ENCODE measurements at places on chromosomes 3 and 15.

DNA sequence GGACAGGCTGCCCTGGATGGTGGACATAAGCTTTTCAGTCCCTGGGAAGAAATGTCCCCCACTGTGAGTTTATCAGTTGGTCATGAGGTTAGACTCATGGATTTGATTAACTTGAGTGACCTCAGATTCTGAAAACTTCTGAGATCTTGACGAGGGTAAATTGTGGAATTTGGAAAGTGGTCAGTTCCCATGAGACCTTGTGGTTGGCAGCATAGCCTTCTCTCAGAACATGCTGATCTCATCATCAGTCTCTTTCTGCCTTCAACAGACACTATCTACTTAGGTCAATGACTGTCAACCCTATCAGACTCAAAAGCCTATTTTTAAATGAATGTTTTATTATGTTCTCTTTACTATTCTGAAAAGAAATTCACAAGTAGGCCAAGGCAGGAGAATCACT is 45.6 kb upstream of the NDUFB4 start:
- no peak for DNase-seq

- no peak for DNase-seq
Measured at GRCh38 chr3:55893045-55893664, 406.0 kb upstream of the WNT5A start.

GRCh38 chr3:98172621-98173020 is 6.1 kb downstream of the OR5H15 start:
- DNase-seq, result no peak

GRCh38 chr3:149751551-149751950 is 738 bp downstream of the COMMD2 start:
- peak; percentile 8 for DNase-seq

- no peak for DNase-seq
Measured at GRCh38 chr3:51929420-51930003, 12.2 kb downstream of the RRP9 start.

DNA sequence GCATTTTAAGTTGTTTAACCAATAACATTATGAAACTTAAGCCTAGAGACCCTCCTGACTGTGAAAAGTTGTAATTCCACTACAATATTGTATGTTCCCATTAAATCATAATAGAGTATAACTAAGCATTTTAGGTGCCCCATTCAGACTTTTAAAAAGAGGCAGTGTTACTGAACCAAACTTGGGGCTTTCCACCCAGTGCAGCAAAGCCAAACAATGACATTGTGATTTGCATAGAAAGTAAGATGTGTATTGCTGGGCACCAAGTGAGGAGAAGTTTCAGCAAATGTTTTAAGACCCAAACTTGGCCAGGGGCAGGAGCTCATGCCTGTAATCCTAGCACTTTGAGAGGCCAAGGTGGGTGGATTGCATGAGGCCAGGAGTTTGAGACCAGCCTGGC is 706.2 kb downstream of the GRM7 start:
- no peak for DNase-seq

- DNase-seq, result no peak
Measured at GRCh38 chr3:23832523-23832922, 26.8 kb downstream of the UBE2E1 start.

DNA sequence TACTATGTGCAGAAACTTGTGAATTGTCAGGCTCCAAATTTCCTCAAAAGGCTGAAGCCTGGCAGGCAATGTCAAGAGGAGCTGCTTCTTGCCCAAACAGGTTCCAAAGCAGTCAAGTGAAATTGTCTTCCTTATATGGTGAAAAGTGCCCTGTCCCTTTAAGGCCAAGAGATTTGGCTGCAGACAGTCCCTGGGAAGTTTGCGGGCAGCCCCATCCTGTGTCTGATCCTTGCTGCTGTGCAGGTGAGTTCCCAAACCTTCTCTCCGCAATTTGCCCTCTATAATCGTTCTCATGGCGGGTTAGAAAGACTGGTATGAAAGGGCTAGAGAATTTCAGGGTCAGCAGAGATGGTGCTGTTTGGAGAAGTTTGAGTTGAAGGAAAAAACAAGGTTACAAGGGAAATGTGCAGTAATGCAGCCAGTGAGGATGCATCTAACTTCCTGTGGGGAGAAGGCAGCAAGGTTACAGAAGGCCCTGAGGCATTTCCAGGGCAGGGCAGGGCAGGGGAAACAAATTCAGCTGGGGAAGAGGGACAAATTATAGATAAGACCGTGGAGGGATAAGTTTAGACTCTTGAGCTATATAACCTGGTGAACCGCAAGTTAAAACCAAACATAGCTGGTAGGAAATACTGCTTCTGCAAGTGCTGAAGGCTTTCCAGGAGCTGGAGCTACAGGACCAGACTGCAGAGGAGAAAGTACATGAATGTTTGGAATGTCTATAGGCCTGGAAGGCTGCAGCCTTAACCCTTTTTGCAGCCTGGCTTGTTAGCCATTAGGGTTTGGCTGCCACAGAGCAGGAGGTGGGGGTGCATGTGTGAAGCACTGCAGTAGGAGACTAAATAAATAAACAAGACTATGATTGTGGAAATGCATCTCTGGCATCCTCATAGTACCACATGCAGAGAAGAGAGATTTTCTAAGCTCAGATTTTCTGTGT is 256.2 kb upstream of the IL12A start:
- DNase-seq, result peak; percentile 8

DNA sequence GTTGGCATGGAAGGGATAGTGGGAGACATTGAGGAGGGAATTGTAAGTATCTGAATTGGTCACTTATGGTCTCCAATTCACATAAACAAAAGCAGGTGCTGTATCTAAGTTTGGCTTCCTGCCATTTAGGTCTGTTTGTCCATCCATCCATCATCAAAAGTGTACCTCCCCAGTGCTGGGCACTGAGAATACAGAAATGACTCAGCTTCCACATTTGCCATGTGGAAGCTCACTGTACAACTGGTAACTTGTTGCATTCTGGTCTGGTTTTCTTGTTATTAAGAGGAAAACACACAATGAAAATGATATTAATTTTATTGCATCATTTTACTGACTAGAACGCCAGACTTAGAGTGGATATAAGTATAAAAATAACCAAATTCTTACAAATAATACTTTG is 30.9 kb upstream of the MUC13 start:
- peak; percentile 80 for DNase-seq

- no peak for DNase-seq
Measured at GRCh38 chr15:38021259-38021658, 86.8 kb downstream of the TMCO5A start.

GRCh38 chr3:37068031-37068430 is 74.7 kb downstream of the MLH1 start:
- DNase-seq, result no peak

DNA sequence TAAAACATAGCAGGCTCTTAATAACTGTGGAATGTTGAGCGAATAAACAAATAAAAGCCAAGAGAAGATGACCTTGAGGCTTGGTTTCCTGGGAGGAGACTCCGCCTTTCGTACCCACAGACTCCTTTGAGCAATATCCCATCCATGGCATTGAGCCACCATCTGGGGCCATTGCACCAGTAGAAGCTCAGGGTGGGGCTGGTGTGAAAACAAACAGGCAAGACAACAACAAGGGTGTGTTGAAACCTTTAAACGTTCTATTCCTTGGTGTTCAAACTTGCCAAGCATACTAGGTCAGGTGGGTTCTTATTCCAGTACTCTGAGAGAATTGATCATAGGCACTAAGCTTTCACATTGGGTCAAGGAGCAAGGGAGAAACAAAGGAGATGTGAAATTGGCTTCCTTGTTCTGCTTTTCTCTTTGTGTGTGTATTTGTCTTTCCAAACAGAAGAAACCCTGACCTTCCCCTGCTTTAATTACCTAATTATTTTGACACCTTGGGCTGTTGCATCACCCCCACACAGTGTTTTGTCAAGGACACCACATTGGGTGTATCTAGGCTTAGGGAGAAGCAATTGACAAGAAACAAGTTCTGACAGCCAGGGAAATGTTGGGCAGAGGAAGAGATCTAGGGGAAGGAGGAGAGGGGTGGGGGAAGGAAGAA is 105.1 kb upstream of the BCL6 start:
- no peak for DNase-seq

DNA sequence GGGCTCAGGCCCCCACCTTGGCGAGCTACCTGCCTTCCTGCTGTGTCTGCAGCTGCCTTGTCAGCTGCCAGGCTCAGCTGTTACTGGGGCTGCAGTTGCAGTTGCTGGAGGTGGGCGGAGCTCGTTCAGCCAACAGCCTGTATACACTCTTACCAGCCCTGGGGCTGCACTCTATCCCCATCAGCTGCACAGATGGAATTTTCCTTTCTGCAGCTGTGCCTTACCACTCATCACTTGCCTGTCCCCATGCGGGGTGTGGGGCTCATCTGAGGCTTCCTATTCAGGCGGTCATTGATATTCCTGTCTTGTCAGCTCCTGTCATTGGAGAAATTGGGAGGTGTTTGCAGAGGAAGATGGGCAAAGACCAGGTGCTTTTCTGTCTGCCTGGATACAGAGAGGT is 9.1 kb upstream of the SYN2 start:
- peak; percentile 96 for DNase-seq

- no peak for DNase-seq
Measured at GRCh38 chr3:158774965-158775364, 26.9 kb upstream of the MFSD1 start.

- no peak for DNase-seq
Measured at GRCh38 chr3:85005946-85006345, 47.2 kb downstream of the CADM2 start.

DNA sequence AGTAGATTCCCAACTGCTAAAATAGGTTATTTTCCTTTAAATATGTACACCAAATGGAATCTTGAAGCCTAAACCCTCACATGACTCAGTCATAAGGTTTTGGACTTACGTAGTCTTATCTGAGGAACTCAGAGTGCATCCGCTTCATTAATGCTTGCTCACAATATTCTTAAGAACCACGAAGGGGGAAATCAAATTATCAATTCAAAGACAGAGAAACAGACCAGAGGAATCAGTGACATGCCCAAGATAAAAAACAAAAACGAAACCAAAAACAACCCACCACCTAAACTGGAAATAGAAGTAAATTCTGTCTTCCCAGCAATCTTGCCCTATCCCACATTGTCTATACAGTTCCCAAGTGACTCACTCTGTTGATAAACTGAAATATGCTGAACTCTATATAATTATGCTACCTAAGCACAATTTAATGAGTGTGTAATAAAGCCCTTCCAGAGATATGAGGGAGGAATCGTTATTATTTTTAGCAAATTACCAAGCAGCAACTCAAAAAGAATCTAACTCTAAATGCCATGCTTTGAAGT is 135.4 kb upstream of the CBLB start:
- DNase-seq, result no peak

GRCh38 chr3:143384076-143384475 is 264.5 kb downstream of the CHST2 start:
- no peak for DNase-seq

GRCh38 chr15:62391641-62392262 is 226.7 kb upstream of the C2CD4B start:
- peak; percentile 17 for DNase-seq

GRCh38 chr3:66504850-66505641 is 4.2 kb upstream of the LRIG1 start:
- DNase-seq, result no peak

GRCh38 chr3:178308771-178309170 is 227.5 kb upstream of the KCNMB2 start:
- DNase-seq, result no peak

DNA sequence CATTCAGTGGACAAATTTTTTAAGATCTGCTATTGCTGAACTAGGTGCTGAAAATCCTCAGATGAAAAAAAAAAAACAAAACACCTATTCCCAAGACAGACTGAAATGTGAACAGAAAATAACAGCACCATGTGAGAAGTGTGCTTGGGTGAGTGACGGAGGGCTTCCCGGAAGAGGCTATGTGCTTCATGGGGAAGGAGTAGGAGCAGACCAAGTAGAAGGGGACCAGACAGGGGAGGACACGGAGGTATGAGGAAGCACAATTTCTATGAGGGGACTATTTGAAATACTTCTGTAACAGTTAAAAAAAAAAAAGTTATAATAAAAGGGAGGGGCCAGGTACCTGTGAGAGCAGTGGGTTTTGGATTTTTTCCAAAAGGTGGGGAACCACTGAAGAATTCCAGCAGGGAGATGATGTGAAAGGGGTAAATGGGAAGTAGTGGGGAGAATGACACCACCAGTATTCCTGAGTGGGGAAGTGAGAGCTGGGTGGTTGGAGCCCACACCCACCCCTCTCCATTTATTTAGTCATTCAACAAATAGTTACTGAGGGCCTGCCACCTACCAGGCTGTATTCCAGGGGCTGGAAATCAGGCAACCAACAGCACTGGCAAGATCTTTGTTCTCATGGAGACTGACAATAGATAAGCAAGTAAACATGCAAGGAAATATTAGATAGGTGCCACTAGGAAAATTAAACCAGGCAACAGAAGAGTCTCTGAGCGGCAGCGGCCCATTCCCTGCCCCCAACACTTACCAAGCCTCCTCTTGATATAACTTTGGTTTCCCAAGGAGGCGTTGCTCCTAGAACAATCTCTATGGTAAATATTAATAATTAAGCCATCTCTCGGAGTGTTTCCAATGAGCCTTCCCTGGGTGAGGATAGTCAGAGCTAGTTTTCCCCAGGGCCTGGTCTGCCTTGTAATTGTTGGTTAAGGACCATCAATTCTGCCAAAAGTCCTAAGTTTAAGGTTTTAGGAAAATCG is 3.8 kb upstream of the USP3 start:
- no peak for DNase-seq

GRCh38 chr15:61115241-61115640 is 113.9 kb downstream of the RORA start:
- DNase-seq, result no peak

DNA sequence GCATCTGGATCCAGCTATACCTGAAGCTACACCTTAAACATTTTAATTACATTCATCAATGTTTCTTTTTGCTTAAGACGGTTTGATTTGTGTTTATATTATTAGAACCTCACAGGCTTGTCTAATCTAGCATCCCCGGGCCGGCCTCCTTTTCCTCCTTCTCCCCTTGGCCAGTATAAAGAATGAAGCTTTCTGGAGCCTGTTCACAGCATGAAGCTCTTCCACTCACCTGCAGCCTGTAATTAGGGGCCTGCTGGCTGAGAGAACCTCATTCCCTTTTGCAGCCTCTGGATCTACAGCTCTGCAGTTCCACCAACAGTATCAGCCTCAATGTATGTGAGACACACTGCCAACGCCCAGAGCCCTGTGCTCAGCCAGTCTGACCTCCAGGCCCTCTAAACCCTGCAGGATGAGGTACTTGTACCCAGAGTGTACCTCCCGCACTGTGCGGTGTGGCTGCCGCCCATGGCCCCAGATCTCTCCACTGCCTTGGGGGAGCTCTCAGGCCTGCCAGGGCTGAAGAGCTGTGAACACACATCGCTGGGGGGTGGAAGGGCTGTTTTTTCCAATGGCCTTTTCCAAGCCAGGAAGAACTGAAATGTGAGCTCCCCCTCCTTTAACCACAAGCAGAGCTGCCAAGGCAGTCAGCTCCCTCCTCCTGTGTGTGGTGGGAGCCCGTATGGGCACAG is 114.7 kb upstream of the ALDH1A3 start:
- DNase-seq, result no peak
